ENCODE measurements at places on chromosomes 4 and X.

DNA sequence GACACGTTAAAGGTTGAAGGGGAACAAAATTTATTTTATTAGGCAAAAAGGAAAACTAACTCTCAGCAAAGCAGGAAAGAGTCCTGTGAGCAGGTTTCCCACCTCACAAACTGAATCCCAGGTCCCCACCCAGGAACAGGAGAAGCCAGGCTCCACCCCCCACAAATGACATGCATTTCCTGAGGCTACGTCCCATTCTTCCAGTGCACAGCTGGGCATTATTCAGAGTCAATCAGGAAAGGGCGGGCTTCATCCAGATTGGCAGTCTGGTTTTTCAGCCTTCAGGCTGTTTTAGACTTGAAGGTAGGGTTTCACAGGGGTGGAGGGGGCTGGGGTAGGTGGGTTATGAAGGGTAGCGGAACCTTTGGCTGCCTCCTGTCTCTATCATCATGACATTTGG, 11.9 kb upstream of the ASIC5 start:
- peak; percentile 50 for DNase-seq

DNA sequence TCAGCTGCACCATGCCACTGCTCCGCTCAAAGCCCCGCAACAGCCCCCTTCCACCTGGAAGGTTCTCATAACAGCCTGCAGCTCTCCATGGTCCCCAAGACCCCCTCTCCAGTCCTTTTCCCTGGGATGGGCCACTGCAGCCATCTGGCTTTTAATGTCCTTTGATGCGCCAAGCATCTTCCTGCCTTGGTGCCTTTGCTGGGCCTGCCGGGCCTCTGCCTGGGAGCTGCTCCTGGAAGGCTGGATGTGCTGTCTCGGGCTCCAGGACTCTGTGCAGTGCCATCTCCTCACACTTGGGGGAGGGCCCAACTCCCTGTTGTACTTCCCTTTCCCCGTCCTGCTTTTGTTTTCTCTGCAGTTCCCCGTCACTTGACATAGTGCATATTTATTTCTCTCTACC, 60.3 kb downstream of the TAPT1 start:
- DNase-seq = no peak

DNA sequence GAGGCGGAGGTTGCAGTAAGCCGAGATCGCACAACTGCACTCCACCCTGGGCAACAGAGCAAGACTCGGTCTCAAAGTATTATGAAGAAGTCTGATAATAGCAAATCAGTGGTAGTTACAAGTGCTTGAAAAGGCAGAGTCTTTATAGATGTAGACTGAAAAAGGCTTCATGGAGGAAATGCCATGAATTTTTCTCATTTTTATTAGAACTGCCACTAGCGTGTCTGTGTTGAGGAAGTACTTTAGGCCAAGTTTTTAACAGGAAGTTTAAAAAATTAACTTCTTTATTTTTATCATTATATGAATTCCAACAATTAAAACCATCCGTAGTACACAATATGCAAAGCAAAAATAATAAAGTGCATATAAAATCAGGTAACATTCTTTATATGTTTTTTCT, 32.8 kb upstream of the IL13RA1 start:
- no peak for DNase-seq

DNA sequence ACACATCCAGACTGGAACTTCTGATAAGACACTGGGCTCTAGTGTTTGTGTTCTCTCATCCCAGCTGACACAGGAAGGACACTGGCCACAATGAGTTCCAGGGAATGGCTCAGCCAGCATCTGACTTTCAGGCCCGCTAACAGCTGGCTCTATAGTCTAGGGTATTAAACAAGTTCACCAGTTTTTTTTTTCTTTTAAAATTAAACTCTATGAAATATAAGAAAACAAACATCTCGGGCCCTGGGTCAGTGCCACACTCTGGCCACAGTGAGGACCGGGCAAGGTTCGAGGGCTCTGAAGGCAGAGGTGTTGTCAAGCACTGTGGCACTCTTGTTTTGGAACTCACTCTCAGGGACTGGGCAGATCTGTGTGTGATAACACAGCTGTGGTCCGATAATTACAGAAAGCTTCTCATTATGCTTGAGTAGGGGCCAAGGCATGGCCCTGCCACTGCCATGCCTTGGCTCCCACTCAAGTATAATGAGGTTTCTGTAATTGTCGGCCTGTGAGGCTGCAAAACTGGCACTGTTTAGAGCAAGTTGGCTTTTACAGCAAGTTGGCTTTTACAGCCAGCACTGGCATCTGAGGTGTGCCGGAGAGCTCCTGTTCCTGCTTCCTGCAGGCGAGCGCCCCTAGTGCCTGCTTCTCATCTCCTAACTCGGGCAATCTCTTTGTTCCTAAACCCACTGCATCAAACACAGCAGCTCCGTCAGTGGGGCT, 62.8 kb downstream of the PPP1R2C start:
- DNase-seq = peak; percentile 83

DNA sequence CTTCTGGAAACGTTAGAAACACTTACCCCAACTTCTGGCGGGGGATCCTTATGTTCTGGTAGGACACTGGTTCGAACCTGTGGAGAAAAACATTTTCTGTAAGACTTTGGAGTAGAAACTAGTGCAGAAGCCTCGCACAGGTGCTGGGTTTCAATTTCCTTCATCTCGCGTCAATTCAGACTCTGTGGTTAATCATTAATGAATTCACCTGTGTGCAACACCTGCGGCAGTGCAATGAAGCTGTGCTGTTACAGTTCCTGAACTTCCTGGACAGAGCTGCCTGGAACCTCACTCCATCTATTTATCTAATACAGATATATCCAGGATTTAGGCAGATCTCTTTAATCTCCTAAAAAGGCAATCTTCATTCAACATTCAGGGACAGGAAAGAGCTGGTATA, 531.4 kb downstream of the INPP4B start:
- DNase-seq = no peak

GRCh38 chr4:155903453-155903852, at the start of gene TDO2:
TDO2 (plus strand) TSS chr4:155903696; CDS start chr4:155903759, 63 bp downstream.
- no peak for DNase-seq

GRCh38 chr4:138050601-138051000, 191.5 kb downstream of the SLC7A11 start:
- peak; percentile 45 for DNase-seq

GRCh38 chr4:970854-971520, 2.4 kb downstream of the DGKQ start:
- no peak for DNase-seq

DNA sequence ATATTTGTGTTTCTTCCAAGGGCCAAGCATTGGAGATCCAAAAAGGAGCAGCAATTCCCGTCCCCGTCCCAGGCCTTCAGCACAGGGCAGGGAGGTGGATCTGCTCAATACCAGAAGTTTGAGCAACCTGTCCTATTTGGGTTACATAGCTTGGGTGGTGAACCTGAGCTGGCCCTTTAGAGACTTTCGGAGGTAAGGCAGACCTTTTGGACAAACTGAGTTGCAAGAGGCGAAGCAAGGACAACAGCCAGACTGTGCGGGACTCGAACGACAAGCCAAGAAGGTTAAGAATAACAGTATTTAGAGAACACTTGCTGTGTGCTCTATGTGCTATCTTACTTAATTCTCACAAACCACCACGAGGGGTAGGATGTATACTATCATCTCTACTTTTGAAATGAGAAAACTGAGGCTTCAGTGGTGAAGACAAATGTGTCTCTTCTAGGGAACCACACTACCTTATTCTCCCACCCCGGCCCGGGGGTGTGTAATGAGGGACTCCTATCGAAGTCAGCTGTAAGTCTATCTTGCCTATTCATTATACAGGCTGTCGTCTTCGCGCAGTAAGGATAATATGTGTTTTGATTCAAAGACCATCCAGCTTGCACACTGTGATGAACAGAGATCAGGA, 1.3 kb downstream of the NOP14 start:
- peak; percentile 22 for DNase-seq

GRCh38 chr4:148311526-148311925, 130.7 kb downstream of the NR3C2 start:
- peak; percentile 6 for DNase-seq

Measured in ELF-1 (cell line).